ENCODE measurements at places on chromosomes 5 and 9. TPM values are rescaled to one million over a fixed set of nuclear protein-coding genes. Genes with fewer than 3 reads are reported as not detected.

Gene GHR
- total RNA-seq: 0.32 TPM

Gene PCSK5
- total RNA-seq: 0.11 TPM

Gene SAPCD2
- 32.5 TPM for total RNA-seq

DNA sequence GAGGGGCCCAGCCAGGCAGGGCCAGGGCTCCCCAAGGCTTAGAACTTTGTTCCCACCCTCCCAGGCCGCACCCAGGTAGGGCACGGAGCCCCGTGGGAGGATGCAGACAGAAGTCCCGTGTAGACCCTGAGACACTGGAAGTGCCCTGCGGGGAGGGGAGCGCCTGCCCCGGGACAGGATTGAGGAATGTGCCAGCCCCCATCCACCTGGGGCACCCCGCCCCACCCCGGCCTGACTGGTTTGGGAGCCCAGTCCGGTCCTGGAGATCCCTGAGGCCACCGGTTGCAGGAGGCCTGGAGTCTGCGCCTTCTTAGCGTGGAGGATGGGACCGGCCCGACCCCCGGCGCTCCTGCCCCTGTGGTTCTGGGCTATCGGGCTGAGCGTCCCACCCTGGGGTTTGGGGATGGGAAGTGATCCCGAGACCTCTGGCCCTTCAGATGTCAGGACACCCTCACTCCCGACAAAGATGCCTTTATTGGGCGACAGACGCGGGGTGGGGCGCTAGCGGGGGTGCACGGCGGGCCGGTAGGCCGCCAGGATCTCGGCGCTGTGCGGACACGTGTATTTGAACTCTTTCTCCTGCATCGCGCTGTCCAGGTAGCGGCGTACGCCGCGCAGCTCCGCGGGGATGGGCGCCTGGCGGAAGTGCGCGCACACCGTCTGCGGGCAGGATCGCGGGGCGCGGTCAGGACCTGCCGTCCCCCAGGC is 2.0 kb downstream of the CLIC3 start:
- no peak for DNase-seq

DNA sequence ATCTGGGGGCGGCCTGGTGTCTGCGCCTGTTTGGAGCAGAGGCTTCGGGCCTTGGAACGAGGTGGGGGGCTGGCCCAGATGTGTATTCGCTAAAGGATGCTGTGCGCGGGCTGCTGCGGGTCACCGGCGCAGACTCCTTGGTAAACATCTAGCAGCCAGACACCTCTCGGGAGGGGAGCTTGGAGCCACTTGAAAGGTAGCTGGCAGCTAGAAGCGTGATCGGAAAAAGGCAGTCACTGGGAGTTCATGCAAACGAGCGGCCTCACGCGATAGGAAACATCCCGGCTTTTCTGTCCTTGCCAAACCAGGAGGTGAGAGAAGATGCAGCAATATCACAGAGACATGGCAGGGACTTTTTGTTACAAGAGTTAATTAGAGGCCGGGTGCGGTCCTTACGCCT is 8.1 kb downstream of the LAMC3 start:
- no peak for DNase-seq
